ENCODE measurements at places on chromosomes 7 and 10. TPM values are rescaled to one million over a fixed set of nuclear protein-coding genes. Genes with fewer than 3 reads are reported as not detected.

Gene STEAP1B
- total RNA-seq, result 2.8 TPM

Gene MGMT
- 13.4 TPM for total RNA-seq

Gene TMEM120A
- total RNA-seq, result 53.8 TPM

Gene CFAP69
- 15.8 TPM for total RNA-seq

Gene STAM
- 28.6 TPM for total RNA-seq

Gene RNF133
- total RNA-seq, result 1.0 TPM

DNA sequence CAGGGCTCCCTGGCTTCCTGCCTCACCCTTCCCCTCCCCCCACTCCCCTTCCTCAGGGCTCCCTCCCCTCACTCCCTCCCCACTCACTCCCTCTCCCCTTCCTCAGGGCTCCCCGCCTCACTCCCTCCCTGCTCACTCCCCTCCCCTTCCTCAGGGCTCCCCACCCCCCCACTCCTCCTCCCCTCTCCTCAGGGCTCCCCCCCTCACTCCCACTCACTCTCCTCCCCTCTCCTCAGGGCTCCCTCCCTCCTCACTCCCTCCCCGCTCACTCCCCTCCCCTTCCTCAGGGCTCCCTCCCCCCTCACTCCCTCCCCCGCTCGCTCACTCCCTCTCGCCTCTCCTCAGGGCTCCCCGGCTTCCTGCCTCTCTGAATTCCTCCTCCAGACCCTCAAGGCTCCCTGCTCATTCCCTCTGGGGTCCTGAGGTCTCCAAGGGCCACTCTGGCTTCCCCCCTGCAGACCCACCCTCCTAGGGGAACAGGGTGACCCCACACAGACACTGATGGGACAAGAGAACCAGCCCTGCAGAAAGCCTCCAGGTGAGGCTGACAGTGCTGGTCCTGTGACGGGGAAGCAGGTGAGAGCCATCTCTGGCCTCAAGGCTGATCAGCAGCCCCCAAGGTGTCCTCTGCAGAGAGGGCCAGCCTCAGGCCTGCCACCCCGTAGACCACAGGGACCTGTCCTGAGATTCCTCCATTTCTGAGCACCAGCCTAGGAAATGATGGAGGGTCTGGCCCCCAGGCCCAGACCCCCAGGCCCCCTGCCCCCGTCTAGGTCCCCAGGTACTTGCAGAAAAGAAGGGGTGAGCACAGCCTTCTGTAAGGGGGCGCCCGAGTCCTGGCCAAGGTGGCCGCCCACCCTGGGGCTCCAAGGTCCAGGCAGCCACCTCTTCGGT is 47.2 kb downstream of the PWWP2B start:
- no peak for DNase-seq

- DNase-seq, result no peak
Observed at GRCh38 chr10:21860718-21861117, 142.8 kb downstream of the DNAJC1 start.

DNA sequence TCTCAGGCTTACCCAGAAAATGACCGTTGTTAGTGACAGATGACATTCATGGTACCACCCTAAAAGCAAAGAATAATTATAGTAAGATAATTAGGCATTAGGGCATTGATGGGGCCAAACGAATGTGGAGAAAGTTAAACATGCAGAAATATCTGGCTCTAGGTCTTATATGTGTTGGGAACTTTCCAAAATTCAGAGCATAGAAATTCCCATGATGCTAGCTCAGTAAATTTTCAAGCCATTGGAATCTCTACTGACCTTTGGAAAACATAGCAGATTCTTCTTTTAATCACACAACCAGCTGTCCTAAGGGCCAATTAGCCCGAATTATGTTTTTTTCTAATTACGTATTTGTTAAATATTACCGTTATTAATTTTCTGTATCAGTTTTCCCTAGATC is 136.1 kb downstream of the CREB5 start:
- no peak for DNase-seq

DNA sequence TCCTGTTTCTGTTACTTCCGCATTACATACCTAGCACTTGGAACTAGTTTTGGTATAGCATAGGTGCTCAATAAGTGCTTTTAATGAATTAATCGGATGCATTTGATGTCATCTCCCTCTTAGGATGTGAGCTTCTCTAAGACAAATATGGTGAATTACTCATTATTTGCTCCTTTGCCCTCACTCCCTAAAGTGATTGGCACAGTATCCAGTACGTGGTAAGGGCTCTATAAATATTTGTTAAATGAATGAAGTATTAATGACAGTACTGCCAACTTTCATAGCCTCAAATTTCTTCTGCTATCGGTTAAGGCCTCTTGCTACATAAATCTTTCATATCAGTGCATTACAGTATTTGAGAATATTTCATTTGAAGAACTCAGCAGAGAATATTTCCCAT is 75.9 kb upstream of the ARID5B start:
- DNase-seq, result no peak

DNA sequence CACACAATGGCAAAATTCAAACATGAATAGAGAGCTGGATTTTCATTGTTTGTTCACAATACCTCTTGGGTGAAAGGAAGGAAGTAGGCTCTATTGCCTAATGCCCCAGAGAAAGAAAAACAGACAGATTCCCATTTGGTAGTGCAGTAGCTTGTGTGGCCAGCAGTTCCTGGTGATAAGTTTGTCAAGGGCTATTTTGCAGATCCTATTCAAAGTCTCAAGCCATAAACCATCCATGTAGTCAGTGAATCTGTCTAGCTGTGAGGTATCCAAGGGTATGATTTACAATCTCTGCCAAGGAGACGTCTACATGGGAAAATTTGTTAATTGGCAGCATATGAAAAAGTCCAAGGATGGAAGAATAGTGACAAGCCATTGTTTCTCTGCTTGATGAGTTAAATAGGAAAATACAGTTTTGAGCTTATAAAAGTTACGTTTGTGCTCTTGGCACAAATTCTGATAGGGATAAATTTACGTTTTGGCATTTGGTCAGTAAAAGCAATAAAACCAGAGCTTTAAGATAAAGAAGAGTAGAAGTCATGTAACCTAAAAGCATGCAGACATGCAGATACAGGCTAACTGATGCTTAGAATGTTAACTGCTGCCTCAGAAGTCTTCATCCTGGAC is 269.1 kb downstream of the GATA3 start:
- no peak for DNase-seq

Data from aorta (tissue), 5 donors.